NCI-H69 (cell line): ENCODE measurements at places on chromosomes 4 and X.

GRCh38 chrX:48541140-48541814 lies 1.8 kb downstream of the TBC1D25 start:
- DNase-seq = no peak

DNA sequence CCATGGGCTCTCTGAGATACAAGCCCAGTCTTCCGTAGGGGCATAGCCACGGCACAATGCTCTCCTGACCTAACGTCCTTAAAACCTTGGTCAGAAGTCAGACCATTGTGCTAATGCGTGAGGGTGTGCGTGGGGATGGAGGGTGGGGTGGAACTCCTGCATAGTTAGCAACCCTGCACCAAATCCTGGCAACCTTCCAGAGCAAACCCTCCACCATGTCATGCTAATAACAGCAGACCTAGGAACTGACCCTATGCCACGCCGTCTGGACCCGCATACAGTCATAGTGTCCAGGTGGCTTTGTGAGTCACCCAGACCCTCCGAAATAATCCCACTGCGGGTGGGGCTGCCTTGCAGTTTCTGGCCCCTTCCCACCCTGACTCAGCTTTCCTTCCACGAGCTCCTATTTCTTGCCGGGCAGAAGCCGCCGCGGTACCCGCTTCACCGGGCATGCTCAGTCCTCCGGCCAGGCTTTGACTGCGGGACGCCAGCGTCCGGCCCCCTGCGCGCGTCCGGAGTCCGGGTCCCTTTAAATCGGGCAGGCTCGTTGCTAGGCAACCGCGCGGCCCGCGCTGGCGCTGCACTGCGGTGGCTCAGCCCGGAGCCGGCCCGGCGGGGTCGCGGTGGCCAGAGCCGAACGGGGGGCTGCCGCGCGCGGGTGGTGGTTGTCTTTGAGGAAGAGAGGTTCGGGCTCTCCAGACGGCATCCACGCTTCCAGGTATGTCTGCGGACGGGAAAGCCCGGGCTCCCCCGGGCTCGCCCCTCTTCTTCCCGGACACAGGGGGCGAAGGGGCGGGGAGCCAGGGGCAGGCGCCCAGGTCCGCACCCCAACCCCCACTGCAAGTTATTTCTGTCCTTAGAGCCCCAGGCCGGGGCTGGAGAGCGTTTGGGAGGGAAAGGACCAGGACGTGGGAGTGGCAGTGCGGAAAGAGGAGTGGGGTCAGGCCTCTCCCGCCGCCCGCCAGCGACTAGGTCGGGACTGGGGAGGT lies at the start of gene CCDC160:
Gene CCDC160, plus strand, starts transcription at position 557 of the 989 bp plus-strand sequence. CDS start 7,619 bp downstream, outside the sequence.
- DNase-seq = peak; percentile 50

GRCh38 chr4:151921386-151921785 lies 160.6 kb upstream of the GATB start:
- no peak for DNase-seq

DNA sequence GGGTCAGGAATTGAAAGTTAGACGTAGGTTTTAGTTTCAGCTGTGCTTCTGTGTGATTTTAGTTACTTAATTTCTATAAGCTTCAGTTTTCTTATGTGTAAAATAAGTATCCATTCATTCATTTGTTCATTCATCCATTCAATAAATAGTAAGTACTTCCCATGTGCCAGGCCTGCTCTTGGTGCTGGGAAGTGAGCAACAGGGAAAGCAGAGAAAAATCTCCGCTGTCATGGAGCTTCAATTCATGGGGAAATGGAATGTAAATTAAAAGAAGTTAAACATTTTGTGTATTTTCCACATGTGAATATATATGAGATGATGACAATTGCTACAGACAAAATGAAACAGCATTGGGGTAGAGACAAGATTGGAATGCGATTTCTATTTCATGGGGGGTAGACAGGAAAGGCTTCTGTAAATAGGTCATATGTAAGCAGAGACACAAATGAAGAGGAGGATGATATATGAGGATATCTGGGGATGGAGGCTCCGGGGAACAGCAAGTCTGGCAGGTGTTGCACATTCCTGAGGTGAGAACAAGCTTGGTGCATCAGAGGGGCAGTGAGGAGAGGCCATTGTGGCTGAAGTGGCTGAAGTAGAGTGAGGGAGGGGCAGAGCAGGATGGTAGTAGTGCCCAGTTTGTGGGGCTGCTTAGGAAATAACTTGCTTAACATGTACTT lies 66.2 kb downstream of the FHIP1A start:
- no peak for DNase-seq

GRCh38 chr4:69689599-69689998 lies 36.6 kb upstream of the UGT2A1 start:
- DNase-seq = peak; percentile 52

- DNase-seq = peak; percentile 89
Observed at GRCh38 chr4:112386071-112386470, 88.9 kb downstream of the ALPK1 start.

- no peak for DNase-seq
Observed at GRCh38 chr4:78656968-78657445, 105.4 kb downstream of the ANXA3 start.

GRCh38 chr4:97662133-97662532 lies 481.1 kb downstream of the STPG2 start:
- no peak for DNase-seq

GRCh38 chrX:19889582-19890342 lies 2.4 kb upstream of the SH3KBP1 start:
- peak; percentile 8 for DNase-seq
